ENCODE measurements at places on chromosomes 5 and 9.

DNA sequence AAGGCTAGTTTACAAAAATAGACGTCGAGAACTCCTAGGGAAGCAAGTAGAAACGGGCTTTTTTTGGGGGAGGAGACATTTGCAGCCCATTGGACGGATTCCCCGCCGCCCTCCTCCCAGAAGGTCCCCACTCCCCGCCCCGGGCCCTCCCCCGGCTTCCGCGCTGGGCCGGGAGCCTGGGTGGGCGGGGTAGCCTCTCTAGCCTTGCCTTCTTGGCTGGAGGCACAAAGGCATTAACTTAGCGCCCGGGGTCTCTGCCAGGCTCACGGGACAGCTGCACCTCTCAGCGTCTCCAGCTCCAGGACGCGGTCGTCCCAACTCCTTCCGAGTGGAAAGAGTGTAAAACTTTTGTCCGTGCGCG is at the start of gene DMRTA1:
TSS of gene DMRTA1 (plus strand) at position 236 of the 361 bp plus-strand sequence. CDS start 242 bp downstream, outside the sequence.
- peak; percentile 86 for DNase-seq

- DNase-seq = no peak
Measured at GRCh38 chr9:125183054-125183453, 6.5 kb downstream of the PPP6C start.

DNA sequence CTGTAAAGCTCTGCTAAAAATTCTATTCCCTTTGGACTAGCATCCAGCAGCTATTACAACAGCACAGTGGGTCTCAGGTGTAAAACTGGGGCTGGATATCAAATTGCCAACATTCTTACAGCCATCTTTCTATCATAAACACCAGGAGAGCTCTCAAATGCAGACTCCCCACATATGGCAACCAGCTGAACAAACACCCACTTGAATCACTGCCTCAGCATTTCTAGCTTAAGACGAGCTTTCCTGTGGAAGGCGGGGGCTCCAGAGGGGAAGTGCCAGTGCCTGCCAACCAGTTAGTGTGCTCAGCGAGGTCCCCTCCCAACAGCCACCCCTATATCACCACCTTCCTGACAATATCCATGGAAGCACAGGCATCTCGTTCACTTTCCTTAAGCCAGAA is 62.2 kb downstream of the IPPK start:
- DNase-seq = peak; percentile 90

- no peak for DNase-seq
Measured at GRCh38 chr9:113178087-113178486, 27.3 kb downstream of the SLC31A2 start.

- DNase-seq = no peak
Measured at GRCh38 chr5:132103969-132104391, 30.4 kb downstream of the CSF2 start.

DNA sequence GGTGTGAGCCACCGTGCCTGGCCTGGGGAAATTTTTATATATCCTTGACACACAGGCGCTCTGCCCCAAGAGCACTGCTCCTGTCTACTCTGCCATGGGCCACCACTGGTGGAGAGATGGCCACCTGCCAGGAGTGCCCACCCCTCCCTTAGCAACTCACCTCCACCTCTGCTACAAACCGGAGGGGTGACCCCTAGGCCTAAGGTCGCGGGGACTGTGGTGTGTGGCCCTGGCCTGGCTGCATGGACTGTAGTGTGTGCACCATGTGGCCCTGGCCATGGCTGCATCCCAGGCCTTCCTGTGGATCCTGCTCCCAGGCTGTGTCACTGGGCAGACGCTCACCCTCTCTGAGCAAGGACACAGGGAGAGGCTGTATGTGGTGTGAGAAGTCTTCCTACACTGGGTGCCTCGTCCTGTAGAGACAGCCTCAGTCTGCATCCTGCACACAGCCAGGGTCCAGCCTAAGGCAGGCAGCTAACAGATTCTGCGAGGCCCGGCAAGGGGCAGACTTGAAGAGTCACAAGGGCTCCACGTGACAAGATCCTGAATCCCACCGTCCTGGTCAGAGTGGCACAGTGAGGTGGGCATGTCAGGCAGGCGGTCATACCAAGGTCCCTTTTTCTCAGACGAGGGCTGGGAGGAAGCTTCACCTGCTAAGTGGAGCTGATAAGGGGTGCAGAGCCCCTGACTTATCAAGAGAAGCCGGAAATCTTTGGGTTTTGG is 10.3 kb downstream of the NINJ1 start:
- DNase-seq = no peak

DNA sequence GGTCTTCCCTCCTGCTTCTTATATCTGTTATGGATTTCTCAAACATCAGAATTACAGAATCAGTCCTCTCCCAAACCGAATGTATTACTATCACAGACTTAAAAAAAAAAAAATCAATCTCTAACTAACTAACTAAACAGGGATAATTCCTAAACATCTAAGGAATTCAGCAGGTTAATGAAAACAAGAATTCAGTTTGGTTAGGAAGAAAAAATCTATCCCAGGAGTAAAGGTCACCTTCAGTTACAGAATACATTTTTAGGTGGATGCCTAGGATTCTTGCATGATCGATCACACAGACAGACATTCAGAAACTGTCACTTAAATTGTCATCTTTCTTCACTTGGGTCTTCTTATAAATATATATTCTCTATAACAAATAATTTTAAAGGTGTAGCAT is 11.5 kb downstream of the PTAR1 start:
- DNase-seq = no peak

GRCh38 chr5:150625831-150626746 is 14.4 kb upstream of the SYNPO start:
- DNase-seq = no peak

DNA sequence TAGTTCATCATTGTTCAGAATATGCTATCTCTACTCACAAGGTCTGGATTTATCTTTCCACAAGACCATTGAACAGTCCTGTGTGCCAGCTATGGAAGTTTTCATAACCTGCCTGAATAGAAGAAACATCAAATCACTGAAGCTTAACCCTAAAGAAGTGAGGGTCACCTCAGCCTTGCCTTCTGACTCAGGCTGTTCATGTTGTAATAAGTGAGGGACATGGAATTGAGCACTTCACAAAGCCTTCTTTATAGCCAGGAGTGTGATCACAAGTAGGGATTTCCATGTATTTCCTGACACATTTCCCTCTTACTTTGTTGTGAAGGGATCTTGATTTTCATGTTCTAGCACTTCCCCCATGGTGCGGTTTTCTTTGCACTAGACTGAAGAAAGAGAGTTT is 577.5 kb upstream of the WWC1 start:
- DNase-seq = no peak

Measured in NCI-H1092 (cell line).